ENCODE measurements at places on chromosomes 11 and 22.

- no peak for DNase-seq
These were observed 924 bp upstream of the FADD start for GRCh38 chr11:70201882-70202861.

GRCh38 chr11:93340223-93340622, 9.7 kb downstream of the DEUP1 start:
- DNase-seq = no peak

- DNase-seq = no peak
These were observed 318.9 kb downstream of the CTTN start for GRCh38 chr11:70716986-70717775.

DNA sequence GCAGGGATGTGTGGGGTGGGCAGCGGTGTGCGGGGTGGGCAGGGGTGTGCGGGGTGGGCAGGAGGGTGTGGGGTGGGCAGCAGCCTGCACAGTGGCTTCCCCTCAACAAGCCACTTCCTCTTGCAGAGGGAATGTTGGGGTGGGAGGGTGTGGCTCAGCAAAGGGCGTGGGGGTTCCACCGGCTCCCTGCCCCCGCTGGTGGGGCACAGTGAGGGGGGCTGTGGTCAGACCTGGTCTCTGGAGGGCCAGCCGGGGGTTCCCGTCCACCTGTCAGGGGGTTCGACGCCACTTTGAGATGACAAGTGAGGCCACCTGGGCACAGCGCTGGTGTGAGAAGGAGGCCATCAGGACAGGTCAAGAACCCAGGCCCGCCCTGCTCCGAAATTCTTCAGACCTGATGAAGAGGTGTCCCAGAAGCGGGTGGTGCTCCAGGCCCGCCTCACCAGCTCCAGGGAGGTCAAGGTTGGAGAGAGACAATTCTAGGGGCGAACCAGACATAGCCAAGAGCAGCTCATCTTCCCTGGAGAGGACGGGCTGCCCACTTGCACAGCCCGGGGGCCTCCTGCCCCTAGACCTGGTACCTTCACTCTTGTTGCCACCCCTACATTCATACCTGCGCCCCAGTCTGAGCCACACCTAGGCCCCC, 1.3 kb downstream of the C11orf21 start:
- no peak for DNase-seq
